ENCODE measurements at places on chromosomes 7 and 10.

GRCh38 chr7:129669901-129670300 is 58.4 kb downstream of the NRF1 start:
- no peak for DNase-seq

GRCh38 chr10:89515031-89515841 is 20.2 kb downstream of the SLC16A12 start:
- no peak for DNase-seq

GRCh38 chr10:52391927-52392602 is 78.0 kb downstream of the DKK1 start:
- no peak for DNase-seq

DNA sequence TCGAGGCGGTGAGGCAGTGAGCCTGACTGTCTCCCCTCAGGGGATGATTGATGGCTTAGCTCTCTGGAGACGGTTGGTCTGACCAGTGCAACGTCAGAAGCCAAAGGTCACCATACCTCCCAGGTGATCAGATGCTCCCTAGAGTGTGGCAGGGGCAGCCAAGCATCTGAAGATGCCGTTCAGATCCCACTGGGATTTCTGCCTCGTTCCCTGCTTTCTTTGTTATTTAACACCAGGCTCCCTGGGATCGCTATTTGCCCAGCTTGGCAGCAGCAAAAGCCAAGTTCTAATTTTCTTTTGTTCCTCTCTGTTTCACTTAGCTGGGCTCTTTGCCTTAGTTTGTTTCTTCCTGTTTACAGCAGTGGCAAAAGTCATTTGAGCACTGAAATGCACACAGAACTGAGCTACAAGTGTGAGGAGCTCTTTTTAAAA is 53.5 kb upstream of the SVIL start:
- DNase-seq, result no peak

GRCh38 chr7:144038887-144039286 is 9.9 kb upstream of the OR2A5 start:
- DNase-seq, result no peak

DNA sequence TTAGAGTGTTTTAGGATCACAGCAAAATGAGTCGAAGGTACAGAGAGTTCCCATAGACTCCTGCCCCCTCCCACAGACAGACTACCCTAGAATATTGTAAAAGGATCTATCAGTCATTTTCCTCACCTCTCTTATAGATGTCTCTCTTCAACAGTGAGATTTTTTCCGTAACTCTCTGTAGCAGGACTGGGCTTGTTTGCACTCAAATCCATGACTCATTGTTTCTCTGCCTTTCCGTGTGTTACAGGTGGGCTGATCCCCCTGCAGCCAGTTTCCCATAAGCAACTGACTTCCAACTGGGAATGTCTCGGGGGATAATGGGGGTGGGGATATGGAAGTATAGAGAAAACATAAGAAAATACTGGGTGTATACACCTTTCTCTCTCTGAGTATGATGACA is 921.0 kb downstream of the GATA3 start:
- DNase-seq, result no peak
